ENCODE measurements at places on chromosomes 2 and 18.

- no peak for DNase-seq
Measured at GRCh38 chr18:46406539-46406932, 250.5 kb downstream of the LOXHD1 start.

GRCh38 chr2:217948897-217949296, 53.9 kb downstream of the TNS1 start:
- no peak for DNase-seq

DNA sequence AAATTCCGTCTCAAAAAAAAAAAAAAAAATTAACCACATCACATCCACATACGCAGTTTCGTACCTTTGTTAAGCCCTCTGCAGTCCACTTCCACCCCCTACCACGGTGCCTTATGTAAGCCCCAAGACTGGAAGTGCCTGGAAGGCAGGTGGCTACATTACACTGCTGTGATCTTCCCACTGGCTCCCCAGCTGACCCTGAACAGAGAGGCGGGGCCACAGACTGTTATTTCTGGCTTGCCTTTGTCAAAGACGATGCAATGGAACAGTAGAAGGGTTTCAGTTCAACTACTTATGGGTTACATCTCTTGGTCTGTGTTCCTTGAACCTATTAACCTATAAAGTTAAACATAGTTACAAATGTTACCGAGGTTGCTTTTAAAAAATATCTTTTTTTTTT, 15.7 kb upstream of the COX7A2L start:
- DNase-seq = no peak

- no peak for DNase-seq
Measured at GRCh38 chr18:58367425-58368140, 261.3 kb downstream of the ALPK2 start.

DNA sequence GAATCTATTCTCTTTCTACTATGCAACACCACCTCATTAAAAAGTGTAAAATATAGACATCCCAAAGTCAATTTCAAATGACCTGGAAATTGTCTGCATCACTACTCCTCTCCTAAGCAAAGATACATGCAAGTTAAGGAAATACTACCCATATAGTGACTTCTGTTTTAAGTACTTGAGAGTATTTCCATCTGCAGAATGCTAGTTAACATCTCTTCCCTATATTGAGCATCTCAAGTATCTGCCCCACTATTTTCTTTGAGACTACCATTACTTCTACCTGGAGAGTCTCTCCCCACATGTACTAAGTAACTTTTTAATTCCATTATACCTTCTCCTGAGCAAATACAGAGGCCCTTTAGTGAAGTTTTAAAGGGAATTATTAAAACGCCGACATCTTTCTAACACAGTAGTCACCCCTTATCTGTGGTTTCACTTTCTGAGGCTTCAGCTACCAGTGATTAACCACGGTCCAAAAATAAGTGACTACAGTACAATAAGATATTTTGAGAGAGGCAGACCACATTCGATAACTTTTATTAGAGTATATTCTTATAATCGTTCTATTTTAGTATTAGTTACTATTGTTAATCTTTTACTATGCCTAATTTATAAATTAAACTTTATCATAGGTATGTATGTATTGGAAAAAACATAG, 21.8 kb downstream of the CWC22 start:
- DNase-seq = no peak

DNA sequence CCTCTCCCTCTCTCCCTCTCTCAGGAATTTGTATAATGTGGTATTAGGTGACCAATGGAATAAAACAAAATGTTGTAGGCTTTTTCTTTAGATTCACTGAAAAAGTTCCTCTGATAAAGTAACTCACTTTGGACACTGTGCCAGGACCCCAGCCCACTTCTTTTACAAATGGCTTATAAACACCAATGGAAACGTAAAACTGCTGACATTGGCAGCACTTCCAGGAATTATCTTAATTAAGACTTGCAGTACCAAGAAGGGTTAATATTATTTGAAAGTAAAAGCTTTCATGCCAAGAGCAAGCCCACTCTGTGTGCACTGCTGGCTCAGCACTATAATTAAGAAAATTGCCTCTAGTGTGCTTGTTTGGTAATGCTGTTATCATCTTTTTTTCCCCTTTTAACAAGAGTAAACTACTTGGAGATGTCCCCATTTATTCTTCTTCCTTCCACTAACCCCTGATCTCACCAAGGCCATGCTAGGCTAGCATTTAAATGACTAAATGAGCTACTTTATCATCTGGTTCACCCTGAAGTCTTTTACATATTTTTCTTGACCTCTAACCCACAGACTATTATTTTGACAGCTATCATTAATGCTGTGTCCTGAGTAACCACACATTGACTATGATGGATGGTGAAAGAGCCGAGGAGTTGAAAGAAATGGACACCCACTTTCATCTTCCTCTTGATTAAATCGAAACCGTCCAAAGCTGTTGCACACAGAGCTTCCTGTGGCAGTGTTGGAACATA, 232.2 kb upstream of the ETAA1 start:
- DNase-seq = peak; percentile 34

DNA sequence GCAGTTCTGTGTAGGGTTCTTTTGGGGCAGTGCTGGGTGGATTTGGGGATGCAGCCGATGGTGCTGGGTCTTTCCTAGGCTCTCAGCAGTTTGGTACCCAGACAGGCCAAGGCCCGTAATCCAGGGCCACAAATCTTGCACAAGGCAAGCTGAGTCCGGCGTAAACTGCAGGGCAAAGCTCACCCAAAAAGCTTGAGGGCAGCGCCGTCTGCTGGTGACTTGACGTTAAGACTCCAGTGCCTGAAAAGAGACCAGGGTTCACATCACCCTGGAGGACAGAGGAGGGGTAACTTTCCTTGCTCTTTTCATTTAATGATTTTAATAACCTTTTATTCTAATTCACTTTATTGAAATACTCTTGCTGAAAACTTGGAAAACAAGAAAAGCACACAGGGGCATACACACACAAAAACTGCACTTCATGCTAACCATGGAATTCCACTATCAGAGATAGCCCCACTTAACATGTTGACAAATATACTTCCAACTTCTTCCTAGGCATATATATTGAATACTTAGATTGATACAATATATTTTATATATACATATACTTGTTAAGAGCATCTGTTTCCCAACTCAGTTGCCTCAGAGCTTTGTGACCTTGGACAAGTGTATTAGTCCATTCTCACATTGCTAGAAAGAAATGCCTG, 38.9 kb downstream of the CNGA3 start:
- DNase-seq = peak; percentile 72

- DNase-seq = no peak
Measured at GRCh38 chr2:232146294-232146693, 184.8 kb downstream of the DIS3L2 start.

Data from mesenchymal stem cell (in vitro differentiated cells and primary cell).